ENCODE measurements at places on chromosomes 3 and 15.

- no peak for DNase-seq
- H3K4me1 ChIP-seq = no peaks in the 10 kb centered on the region
- H3K27ac ChIP-seq = no peak overlapping the region
- H3K4me3 ChIP-seq = no peak overlapping the region
These were observed 212.5 kb downstream of the UBE3A start for GRCh38 chr15:25226360-25226759.

GRCh38 chr3:189529468-189529867, 101.7 kb upstream of the TP63 start:
- no peaks in the 10 kb centered on the region for H3K27me3 ChIP-seq
- no peaks in the 10 kb centered on the region for H3K36me3 ChIP-seq
- no peak for DNase-seq
- no peak overlapping the region for H3K4me3 ChIP-seq

- no peaks in the 10 kb centered on the region for H3K27me3 ChIP-seq
- no peak for DNase-seq
- H3K27ac ChIP-seq = no peak overlapping the region
These were observed 105.1 kb downstream of the CPN2 start for GRCh38 chr3:194245975-194246561.

DNA sequence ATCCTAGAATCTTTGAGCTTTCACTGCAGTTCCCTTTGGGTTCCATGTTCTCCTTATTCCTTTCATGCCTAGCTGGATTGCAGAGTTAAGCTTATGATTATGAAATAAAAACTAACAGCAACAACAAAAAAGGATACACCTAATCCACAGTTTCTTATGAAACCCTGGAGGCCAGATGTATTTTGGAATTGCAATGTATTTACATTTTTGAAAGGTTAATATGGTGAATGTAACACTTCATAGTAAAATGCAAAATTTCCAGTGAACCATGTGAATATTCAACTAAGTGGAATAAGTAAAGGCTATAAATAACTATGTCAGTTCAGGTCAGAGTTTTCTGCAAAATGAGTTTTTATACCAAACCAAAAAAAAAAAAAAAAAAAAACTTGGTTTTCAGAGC, 65.8 kb upstream of the FLNB start:
- H3K36me3 ChIP-seq = no peaks in the 10 kb centered on the region
- H3K4me1 ChIP-seq = no peaks in the 10 kb centered on the region
- no peak overlapping the region for H3K4me3 ChIP-seq
- no peak overlapping the region for H3K27ac ChIP-seq
- no peak for DNase-seq
- no peaks in the 10 kb centered on the region for H3K27me3 ChIP-seq

GRCh38 chr3:190786898-190787297, 75.6 kb downstream of the GMNC start:
- H3K4me3 ChIP-seq = no peak overlapping the region
- no peaks in the 10 kb centered on the region for H3K27me3 ChIP-seq
- no peak for DNase-seq
- no peaks in the 10 kb centered on the region for H3K36me3 ChIP-seq

DNA sequence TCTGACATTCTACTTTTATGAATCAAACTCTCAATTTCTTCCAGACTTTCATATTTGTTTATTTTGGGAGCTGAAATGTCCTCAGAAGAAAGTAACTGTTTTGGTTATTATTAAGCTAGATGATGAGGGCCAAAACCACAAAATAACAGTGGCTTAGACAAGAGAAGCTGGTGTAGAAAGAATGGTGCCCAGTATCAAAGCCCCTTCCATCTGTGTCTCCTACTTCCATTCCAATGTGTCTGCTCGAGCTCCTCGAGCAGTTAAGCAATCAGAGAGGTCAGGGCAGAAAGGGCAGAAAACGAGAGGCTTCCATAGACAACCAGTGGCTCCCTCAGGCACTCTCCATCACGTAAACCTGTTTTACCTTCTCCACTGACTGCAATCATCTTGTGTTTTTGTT, 59.7 kb upstream of the MAGI1 start:
- DNase-seq = no peak
- H3K4me3 ChIP-seq = no peak overlapping the region
- no peaks in the 10 kb centered on the region for H3K4me1 ChIP-seq
- H3K27ac ChIP-seq = no peak overlapping the region
- H3K36me3 ChIP-seq = no peaks in the 10 kb centered on the region
- H3K27me3 ChIP-seq = no peaks in the 10 kb centered on the region

- DNase-seq = no peak
- peaks cover 39% of the 10 kb centered on the region for H3K4me1 ChIP-seq
- no peaks in the 10 kb centered on the region for H3K36me3 ChIP-seq
- peak overlapping the region; percentile 97 for H3K27ac ChIP-seq
These were observed 1.4 kb upstream of the AP4E1 start for GRCh38 chr15:50906954-50907600.

GRCh38 chr15:98727115-98728040, 79.0 kb downstream of the IGF1R start:
- DNase-seq = peak; percentile 56
- no peaks in the 10 kb centered on the region for H3K36me3 ChIP-seq
- no peaks in the 10 kb centered on the region for H3K27me3 ChIP-seq

- no peak overlapping the region for H3K27ac ChIP-seq
- H3K4me1 ChIP-seq = no peaks in the 10 kb centered on the region
- DNase-seq = no peak
- no peak overlapping the region for H3K4me3 ChIP-seq
These were observed 56.8 kb upstream of the NANOGP8 start for GRCh38 chr15:35141743-35142471.

DNA sequence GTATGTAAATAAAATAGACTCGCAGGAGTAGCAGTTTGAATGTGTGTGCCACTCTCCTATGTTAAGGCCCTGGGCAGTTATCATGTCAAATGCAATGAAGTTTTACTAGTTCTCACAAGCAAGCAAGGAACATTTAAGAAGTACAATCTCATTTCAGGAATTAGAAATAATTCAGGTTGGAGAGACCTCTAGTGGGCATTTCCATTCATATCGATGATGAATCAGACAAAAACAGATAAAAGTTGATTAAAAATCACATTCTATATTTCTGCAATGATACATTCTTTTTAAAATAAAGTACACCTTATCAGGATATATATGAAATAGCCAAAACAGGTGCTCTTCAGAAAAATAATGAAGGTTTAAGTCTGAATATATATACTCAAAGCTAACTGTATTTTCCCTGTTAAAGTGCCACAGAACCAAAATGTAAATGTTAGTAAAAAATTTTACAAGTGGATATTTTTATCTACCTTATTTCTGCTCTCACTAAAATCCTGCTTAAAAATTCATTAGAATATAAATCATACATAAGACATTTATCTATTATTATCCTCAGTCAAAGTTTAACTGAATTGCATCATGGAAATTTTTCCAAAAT, 492.4 kb upstream of the FRG2C start:
- no peaks in the 10 kb centered on the region for H3K4me1 ChIP-seq
- no peak overlapping the region for H3K4me3 ChIP-seq
- H3K27me3 ChIP-seq = no peaks in the 10 kb centered on the region
- no peak for DNase-seq
- no peak overlapping the region for H3K27ac ChIP-seq

GRCh38 chr3:188326111-188326510, 172.2 kb downstream of the LPP start:
- H3K4me1 ChIP-seq = peaks cover 28% of the 10 kb centered on the region
- no peaks in the 10 kb centered on the region for H3K36me3 ChIP-seq
- H3K4me3 ChIP-seq = no peak overlapping the region
- H3K27ac ChIP-seq = no peak overlapping the region

DNA sequence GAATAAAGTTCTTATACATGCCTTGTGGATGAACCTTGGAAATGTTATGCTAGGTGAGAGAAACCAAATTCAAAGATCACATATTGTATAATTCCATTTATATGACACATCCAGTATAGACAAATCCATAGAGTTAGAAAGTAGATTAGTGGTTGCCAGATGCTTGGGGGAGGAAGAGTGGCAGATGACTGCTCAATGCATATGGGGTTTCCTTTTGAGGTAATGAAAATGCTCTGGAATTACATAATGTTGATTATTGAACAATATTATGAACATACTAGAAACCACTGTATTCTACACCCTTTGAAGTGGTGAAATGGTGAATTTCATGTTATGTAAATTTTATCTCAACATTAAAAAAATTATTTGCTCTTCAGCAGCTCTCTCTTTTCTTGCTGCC, 100.8 kb downstream of the DHX36 start:
- H3K36me3 ChIP-seq = no peaks in the 10 kb centered on the region
- H3K27me3 ChIP-seq = no peaks in the 10 kb centered on the region
- no peaks in the 10 kb centered on the region for H3K4me1 ChIP-seq

DNA sequence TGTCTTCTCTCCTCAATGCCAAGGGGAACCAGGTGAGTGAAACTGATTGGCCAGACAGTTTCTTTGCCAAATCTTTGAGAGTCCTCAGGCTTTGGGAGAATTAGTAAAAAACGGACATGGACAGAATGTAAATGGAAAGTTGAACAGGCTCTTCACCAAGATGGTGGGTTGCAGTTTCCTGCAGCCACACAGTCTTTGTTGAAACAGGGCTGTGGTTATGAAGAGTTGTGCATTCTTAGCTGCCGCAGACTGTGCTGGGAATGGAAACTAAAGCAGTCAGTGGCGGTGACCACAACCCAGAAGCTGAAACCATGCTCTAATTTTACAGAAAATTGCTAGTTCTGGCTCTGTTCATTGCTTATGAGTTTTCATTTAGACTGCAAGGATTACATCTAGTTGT, 42.1 kb upstream of the TASOR start:
- H3K27me3 ChIP-seq = no peaks in the 10 kb centered on the region
- no peak for DNase-seq
- no peak overlapping the region for H3K27ac ChIP-seq
- H3K4me3 ChIP-seq = no peak overlapping the region
- H3K36me3 ChIP-seq = peaks cover 58% of the 10 kb centered on the region
- H3K4me1 ChIP-seq = no peaks in the 10 kb centered on the region

GRCh38 chr3:141864281-141864970, 12.0 kb upstream of the ATP1B3 start:
- no peak for DNase-seq
- no peak overlapping the region for H3K4me3 ChIP-seq
- no peak overlapping the region for H3K27ac ChIP-seq
- H3K4me1 ChIP-seq = peaks cover 6% of the 10 kb centered on the region
- H3K27me3 ChIP-seq = no peaks in the 10 kb centered on the region
- no peaks in the 10 kb centered on the region for H3K36me3 ChIP-seq

- no peak overlapping the region for H3K27ac ChIP-seq
- H3K4me1 ChIP-seq = no peaks in the 10 kb centered on the region
- no peak for DNase-seq
These were observed 184.7 kb downstream of the PLCH1 start for GRCh38 chr3:155560135-155560534.

DNA sequence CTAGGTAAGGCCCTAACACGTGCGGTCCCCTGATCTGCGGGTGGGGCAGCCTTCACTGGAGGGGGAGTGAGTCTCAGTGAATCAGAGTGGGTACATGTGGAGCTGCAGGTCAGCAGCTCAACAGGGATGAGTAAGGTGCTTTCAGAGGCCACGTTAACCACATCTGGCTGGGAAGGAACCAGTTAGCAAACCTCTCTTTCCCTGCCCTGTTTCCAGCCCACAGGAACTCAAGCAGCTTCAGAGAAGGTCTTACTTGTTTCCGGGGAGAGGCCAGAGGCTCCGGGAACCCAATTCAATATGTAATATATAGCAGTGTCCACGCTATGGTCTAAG, 175.3 kb downstream of the XXYLT1 start:
- H3K4me3 ChIP-seq = no peak overlapping the region
- H3K36me3 ChIP-seq = no peaks in the 10 kb centered on the region
- no peak for DNase-seq
- no peaks in the 10 kb centered on the region for H3K27me3 ChIP-seq

GRCh38 chr3:5462086-5462485, 274.6 kb downstream of the EDEM1 start:
- H3K4me3 ChIP-seq = no peak overlapping the region
- no peaks in the 10 kb centered on the region for H3K27me3 ChIP-seq
- H3K36me3 ChIP-seq = no peaks in the 10 kb centered on the region
- no peak overlapping the region for H3K27ac ChIP-seq
- DNase-seq = no peak

- no peaks in the 10 kb centered on the region for H3K27me3 ChIP-seq
- no peak for DNase-seq
- H3K36me3 ChIP-seq = no peaks in the 10 kb centered on the region
- H3K4me1 ChIP-seq = peaks cover 4% of the 10 kb centered on the region
- no peak overlapping the region for H3K27ac ChIP-seq
These were observed 2.5 kb downstream of the IL16 start for GRCh38 chr15:81199031-81199779.

DNA sequence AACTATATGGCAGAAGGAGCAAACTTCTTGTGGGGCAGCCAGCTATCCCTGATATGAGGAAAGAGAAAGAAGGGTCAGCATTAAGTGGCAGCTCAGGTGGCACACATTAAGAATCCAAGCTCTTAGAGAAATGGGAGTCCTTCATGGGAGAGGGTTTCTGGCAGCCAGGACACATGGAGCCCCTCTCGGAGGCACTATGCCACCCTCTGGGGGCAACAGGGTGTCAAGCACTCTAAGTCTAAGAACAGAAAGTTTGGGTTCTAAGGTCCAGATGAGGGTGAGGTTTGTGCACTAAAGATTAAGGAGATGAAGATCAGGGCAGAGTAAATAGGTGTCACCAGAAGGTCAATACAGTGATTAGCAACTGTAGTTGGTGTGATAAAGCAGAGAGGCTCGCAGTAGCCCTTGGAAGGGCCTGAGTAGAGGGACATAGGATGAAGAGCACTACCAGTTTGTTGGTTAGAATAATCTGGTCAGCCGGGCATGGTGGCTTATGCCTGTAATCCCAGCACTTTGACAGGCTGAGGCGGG, 89.3 kb downstream of the ST6GAL1 start:
- H3K36me3 ChIP-seq = no peaks in the 10 kb centered on the region
- no peak overlapping the region for H3K27ac ChIP-seq
- no peak for DNase-seq
- H3K4me3 ChIP-seq = no peak overlapping the region

DNA sequence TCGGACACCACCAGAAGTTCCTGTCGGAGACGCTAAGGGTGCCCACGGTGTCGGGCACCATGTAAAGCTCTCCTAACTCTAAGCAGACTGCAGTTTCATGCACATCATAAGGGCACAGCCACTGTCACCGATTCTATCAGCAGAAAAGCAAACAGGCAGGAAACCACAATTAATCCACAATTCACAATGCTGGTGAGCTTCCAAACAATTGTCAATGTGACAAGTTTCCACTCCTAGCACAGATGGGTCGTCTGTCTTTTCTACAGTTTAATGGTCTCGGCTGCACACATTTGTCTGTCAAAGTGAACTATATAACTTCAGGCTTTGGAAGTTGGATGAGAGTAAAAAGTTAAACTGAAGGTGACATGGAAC, 8.8 kb upstream of the OCA2 start:
- no peak overlapping the region for H3K27ac ChIP-seq
- H3K4me1 ChIP-seq = peaks cover 16% of the 10 kb centered on the region
- no peak for DNase-seq
- no peaks in the 10 kb centered on the region for H3K27me3 ChIP-seq
- H3K4me3 ChIP-seq = no peak overlapping the region
- peaks cover 4% of the 10 kb centered on the region for H3K36me3 ChIP-seq

DNA sequence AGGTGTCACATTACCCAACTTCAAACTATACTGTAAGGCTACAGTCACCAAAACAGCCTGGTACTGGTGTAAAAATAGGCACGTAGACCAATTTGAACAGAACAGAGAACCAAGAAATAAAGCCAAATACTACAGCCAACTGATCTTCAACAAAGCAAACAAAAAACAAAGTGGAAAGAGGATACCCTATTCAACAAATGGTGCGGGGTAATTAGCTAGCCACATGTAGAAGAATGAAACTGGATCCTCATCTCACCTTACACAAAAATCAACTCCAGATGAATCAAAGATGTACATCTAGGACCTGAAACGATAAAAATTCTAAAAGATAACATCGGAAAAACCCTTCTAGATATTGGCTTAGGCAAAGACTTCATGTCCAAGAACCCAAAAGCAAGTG, 13.1 kb downstream of the PEAK1 start:
- no peak for DNase-seq
- no peak overlapping the region for H3K27ac ChIP-seq
- H3K36me3 ChIP-seq = no peaks in the 10 kb centered on the region
- H3K4me1 ChIP-seq = peaks cover 14% of the 10 kb centered on the region
